ENCODE measurements at places on chromosomes 3 and 15.

DNA sequence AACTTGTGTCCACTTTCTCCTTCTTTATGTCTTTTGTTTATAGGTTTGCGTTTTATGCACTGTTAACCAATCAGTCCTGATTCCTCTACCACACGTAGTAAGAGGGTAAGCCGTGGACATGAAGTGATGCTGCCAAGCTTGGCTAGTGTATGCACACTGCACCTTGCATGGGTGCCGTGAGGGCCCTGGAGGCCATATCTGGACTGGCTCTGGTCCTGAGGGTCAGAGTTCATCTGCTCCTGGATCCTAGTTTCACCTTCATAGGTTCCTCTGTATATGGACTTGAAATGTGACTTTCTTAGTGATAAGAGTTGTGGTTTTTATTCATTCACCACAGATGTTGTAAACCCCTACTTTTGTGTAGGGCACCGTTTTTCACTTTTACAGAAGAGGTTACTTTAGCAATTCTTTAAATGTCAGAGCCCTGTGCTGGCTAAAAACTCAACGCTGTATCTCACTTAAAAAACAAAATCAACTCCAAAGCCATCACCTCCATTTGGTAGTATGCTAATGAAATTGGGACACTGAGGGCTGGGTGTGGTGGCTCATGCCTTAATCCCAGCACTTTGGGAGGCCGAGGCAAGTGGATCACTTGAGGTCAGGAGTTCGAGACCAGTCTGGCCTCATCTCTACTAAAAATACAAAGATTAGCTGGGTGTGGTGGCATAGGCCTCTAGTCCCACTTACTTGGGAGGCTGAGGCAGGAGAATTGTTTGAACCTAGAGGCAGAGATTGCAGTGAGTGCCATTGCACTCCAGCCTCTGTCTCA is 22.9 kb downstream of the SIAH2 start:
- peak; percentile 76 for DNase-seq

- DNase-seq: no peak
These were observed 37.3 kb downstream of the RARB start for GRCh38 chr3:25465266-25465860.

DNA sequence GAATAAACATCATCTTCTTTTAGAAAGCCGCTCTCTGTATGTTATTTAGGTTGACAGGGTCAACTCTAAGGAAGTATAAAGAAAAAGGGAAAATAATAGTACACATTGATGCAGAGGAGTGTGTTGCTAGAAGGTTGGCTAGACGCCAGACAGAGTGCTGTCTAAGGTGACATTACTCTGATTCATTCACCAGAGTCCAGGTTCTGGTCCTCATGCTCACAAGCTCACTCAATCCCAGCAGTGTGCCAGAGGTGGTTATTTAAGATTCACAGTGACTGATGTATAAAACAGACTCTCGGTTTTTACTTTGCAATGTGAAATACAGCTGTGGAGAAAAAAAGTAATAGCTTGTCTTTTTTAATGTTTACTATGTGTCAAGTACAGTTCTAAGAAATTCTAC is 1.7 kb downstream of the CFAP44 start:
- no peak for DNase-seq

DNA sequence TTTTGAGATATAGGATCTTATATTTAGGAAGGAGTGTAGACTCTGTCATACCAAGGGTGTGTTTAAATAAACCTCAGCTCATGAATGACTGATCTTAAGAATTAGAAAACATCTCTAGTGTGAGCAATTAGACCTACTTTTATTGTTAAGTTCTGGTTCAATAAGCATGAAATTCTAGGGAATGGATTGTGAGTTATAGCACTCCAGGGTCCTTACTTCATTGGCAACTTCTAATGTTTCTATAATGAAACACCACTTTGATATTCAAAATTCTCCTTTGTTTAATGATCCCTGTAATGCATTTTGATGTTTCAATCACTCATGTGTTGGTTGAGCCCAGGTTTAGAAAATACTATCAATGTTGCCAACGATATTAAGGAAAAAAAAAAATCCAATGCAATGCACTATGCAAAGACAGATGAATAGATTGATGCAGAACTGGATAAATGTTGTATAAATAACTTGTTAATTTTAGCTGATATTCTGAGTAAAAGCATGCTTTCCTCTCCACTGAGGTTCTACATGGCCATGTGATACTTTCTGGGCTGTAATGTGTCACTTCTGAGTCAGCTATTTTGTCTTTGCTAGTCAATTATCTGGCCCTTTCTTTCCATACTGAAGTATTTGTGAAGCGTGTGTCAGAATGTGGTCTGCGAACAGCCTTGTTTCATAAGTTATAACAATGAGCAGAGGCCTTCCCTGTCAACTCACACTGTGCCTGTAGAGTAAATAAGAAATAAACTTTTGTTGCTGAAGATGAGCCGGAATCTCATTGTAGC is 1035.9 kb downstream of the PLOD2 start:
- no peak for DNase-seq

- DNase-seq: no peak
These were observed 163.2 kb upstream of the COL8A1 start for GRCh38 chr3:99475229-99475628.

DNA sequence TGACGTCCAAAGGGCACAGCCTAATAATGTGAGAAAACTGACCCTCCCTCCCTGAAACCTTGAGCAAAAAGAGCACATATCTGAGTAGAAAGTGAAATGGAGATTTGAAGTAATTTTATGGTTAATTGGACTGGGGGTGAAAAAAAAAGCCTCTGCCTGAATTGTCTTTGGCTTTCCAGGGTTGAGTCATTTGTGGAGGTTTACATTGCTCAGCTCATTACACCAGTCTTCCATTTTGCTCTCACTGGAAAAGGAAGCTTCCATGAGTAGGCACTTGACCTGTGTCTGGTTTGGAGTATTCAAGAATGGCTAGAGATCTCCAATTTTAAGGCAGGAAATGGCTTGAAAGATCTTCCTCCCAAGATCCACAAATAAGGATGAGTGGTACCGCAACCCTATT is 273.9 kb downstream of the PDCD6IP start:
- DNase-seq: no peak

GRCh38 chr3:188754267-188754666 is 417.5 kb upstream of the TPRG1 start:
- no peak for DNase-seq

GRCh38 chr15:99321468-99321867 is 70.2 kb downstream of the LRRC28 start:
- no peak for DNase-seq

All from hematopoietic multipotent progenitor cell treated with erythropoietin and hydrocortisone succinate and interleukin-3 and kit ligand, for 4 days (in vitro differentiated cells).